Upper lobe of right lung (tissue), 1 donor: ENCODE measurements at places on chromosomes 4 and X.

GRCh38 chr4:76058302-76058701, 16.2 kb upstream of the ART3 start:
- no peak for DNase-seq

GRCh38 chr4:3724319-3725231, 41.6 kb upstream of the ADRA2C start:
- DNase-seq: no peak

DNA sequence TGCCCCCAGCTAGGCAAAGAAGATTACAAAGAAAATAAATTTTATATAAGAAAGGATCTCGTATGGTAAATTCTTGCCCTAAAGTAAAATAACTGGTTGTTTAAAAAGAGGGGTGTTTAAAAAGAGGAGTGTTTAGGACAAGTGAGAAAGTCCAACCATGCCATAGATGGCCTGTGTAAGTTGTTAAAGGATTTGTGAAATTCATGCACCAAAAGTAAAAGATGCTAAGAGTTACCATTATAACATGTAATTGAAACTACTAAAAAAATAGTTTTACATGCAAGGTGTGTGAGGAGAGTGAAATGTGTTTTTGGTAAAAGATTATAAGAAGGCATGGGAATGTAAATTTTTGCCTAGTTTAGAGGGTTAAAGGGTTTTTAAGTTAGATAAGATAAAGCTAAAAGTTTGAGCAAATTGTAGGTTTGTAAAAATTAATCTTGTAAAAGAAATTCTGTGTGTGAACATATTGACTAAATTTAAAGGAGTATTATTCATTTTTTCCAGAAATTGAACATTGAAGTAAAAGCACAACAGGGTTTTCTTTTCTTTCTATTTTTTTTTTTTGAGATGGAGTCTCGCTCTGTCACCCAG, 20.1 kb downstream of the HTT-AS start:
- DNase-seq: no peak

GRCh38 chrX:13216139-13216538, 103.7 kb downstream of the ATXN3L start:
- no peak for DNase-seq
